ENCODE measurements at places on chromosomes 4 and X.

DNA sequence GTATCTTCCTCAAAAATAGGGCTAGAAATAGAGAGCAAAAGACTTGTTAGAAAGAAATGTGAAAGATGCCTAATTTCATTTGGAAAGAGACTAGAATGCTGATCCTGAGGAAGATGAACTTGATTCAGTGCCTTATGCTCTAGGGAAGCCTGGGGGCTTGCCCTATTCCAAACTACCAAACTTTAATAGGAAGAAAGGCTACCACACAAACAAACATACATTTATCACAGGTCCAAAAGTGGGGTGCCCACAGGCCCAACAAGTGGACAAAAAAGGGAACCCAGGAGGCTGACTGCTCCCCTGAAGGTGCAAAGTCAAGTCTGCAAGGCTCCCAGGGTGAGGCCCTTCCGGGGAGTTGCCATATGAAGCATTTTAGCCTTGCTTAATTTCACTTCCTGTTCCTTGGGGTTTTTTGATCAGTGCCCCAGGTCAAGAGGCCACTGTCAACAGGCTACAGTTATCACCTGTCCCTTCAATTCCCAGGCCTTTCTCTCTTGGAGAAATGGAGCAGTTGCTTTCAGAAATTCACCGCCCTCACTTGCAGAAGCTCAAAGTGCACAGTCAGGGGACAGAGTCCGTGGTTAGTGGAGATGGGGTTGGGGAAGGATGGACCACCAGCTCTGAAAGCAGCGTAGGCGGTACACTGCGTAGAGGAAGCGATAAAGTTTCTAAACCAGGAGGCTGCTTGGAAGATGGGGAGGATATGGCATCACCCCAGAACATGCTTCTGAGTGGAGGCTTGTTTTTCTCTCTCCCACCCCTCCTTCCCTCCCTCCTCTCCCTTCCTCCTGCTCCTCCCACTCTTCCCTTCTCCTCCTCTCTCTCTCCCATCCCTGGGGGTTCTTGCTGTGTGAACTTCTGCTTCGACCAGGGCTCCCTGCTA is 36.4 kb downstream of the TMEM154 start:
- DNase-seq, result peak; percentile 72

GRCh38 chr4:74329307-74329706 is 21.0 kb downstream of the EPGN start:
- no peak for DNase-seq

DNA sequence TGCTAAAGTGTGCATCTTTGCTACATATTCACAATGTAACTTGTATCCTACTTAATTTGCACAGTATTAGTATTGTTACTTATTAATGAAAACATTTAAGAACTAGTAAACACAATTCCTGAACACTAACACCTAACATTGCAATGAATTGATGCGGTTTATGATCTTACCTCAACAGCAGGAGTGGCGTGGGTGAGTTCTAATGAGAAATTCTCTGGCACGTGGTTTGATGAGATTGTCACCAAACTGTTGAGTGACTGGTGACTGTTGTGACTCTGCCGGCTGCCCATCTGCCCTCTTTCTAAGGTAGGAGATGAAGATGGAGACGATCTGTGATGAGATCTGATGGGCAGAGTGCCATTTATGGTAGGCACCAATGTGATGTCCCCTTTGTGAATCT is 2.9 kb downstream of the PCDH18 start:
- no peak for DNase-seq

GRCh38 chr4:139686130-139686529 is 20.5 kb downstream of the MGST2 start:
- no peak for DNase-seq

- DNase-seq, result no peak
These were observed 711.9 kb upstream of the ATOH1 start for GRCh38 chr4:93116624-93117023.

GRCh38 chr4:93688978-93689377 is 139.6 kb upstream of the ATOH1 start:
- DNase-seq, result no peak

- no peak for DNase-seq
These were observed 162.3 kb upstream of the SMIM31 start for GRCh38 chr4:164591666-164592065.

DNA sequence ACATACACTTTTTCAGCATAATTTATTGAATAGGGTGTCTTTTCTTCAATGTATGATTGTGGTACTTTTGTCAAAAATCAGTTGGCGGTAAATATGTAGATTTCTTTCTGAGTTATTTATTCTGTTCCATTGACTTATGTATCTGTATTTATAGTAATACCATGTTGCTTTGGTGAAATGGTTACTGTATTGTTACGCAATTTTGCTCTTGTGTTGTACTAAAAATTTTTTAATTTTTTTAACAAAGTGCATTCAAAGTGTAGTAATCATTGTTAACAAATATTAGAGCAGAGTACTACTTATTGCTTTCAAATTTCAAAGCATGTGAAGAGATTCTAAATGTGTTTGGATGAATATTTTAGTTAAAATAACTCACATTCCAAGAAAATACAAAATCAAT is 915.4 kb downstream of the PCDH19 start:
- DNase-seq, result no peak

- DNase-seq, result peak; percentile 9
These were observed 58.0 kb upstream of the UNC5C start for GRCh38 chr4:95606739-95607138.

DNA sequence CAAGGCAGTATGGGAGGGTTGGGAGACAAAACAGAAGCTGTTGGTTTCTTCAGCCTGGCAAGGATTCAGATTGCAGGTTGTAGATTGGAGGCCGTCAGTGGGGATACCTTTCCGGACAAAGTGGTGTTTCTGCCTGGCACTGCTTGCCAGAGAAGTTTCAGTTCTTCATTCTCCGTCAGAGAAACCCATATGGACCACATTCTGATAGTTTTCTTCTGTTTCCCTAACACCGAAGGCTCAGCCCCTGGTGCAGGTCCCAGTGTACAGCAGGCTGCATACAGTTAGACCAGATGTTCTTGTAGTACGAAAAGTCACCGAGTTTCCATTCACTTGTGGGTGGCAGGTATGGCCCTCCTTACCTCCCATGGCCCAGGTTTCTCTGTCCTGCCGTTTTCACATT is 107.3 kb downstream of the PTTG2 start:
- DNase-seq, result no peak

DNA sequence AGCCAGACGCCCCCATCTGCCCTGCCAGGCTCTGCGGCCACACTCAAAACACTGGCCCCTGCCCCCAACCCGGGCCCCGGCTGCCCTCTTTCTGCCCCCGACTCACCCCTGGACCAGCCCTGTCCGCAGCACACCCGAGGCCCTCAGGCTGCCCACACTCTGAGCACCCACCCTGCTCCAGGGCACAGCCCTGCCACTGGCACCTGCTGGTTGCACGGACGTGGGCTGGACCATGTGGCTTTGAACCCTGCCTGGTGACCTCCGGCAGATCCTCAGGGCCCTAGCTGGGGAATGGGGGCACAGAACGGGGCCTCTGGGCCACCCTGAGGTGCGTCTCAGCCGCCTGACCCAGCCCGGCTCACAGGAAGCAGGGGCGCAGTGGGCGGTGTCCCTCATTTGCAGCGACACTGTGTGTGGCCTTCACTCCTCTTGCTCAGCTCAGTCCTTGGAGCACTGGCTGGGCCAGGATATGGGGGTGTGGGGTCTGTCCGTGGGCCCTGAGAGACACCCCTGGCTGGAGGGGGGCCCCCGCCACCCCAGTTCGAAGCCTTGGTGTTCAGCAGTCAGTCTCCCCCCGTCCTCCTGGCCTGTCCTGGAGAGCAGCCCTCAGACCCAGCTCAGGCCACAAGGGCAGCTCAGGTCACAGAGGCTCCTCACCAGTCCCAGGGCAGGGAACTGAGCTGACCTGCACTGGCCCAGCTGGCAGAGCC is 73.2 kb downstream of the FAM53A start:
- DNase-seq, result no peak

- no peak for DNase-seq
These were observed 642.0 kb downstream of the MID1IP1 start for GRCh38 chrX:39443240-39443639.

GRCh38 chrX:40154250-40154852 is 56.6 kb upstream of the BCOR start:
- DNase-seq, result no peak

GRCh38 chrX:81278616-81279015 is 76.7 kb downstream of the SH3BGRL start:
- DNase-seq, result no peak

DNA sequence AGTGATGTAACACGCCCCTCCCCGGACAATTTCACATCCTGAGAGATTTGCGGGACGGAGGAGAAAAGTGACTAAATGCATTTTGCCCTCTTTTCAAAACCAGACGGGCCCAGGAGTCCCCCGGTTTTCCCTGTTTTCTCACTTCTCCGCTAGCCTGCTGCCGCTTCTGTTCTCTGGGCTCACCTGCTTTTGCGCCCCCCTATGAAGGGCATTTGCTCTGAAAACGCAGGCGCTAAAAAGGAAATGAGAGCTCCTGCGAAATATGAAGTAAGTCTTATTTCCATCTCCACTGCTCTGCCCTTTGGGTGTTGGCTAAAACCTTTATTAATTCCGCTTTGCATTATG is 613 bp upstream of the TMEM47 start:
- DNase-seq, result no peak

- DNase-seq, result no peak
These were observed 310.8 kb upstream of the BOD1L1 start for GRCh38 chr4:13938299-13938698.

- DNase-seq, result no peak
These were observed 1512.2 kb downstream of the C4orf33 start for GRCh38 chr4:130608121-130608520.

DNA sequence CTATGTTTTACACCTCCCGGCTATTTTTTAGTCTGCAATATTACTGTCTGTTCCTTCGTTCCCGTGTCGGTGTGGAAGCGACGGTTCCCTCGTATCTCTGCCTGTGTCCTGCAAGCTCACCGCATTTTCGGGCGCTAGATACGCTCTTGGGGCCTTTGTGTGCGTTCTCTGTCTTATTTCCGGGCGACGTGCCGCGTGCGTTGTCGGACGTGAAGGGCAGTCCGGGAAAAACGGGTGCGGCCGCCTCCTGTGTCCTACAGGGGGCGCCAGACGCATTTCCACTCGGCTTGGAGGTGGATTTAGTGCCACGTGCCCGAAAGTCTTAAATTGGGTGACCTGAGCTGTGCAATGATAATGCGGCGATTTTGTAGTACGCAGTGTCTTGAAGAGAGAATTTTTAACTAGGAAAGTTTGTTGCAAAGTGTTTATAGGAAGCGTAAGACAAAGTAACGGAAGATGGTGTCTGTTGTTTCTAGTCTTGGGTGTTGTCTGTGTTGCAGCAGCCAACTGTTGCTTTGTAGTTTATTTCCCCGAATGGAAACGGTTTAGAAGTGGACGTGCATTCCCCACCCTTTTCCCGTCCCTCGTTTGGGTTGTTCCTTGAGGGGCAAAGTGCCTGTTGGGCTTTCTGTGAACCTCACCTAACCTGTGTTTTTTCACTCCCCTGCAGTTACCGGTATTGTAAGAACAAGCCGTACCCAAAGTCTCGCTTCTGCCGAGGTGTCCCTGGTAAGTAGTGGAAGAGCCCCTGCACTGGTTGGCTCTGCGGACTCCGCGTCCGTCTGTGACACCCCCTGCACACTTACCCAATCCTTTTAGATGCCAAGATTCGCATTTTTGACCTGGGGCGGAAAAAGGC is 720 bp downstream of the RPL10 start:
- peak; percentile 81 for DNase-seq

DNA sequence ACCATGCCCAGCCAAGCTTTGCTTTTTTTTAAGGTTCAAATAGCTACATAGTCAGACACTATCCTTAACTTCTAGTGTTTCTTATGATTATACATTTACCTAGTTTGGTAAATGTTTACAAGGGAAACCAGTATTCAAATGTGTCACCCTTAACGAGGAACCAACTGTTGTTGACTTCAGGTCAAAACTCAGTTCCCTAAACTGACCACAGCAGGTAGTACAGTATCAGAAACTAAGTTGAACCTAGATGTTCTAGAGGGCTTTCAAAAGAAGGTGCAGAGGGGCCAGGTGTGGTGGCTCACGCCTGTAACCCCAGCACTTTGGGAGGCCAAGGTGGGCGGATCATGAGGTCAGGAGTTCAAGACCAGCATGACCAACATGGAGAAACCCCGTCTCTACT is 11.3 kb downstream of the GPC4 start:
- no peak for DNase-seq

GRCh38 chr4:7387925-7388324 is 46.8 kb downstream of the PSAPL1 start:
- DNase-seq, result no peak

DNA sequence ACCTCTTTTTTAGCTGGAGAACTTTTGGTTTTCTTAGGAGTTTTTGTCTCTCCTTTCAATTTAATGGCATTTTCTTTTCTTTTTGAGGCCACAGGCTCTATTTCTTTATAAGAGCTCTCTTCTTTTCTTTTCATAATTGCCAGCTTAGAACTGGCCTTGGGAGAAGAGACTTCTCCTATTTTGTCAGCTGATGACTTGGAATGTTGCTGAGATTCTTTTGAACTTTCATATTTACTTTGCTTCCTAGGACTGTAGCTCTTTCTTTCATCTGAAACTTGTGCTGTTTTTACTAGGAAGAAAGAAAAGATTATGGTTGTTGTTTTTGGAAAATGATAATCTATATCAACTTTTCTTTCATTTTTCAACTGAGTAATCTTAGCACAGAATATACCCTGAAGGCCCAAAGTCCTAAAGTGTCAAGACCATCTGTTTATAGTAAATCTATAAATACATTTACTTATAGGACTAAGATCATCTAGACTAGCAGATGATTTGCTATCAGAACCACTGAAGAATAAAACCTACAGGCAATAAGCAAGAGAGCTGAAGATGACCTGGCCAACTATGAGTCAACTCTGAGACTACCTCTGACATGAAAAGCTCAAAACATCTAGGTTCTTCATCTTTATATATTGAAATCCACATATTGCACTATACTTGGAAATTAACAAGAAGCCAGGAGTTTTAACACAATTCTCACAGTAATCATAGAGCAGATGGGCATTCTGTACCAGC is 45.6 kb downstream of the RFC1 start:
- DNase-seq, result no peak

GRCh38 chrX:72060196-72060920 is 71.4 kb downstream of the RTL5 start:
- no peak for DNase-seq

GRCh38 chr4:18935659-18936345 is 914.2 kb upstream of the LCORL start:
- no peak for DNase-seq

DNA sequence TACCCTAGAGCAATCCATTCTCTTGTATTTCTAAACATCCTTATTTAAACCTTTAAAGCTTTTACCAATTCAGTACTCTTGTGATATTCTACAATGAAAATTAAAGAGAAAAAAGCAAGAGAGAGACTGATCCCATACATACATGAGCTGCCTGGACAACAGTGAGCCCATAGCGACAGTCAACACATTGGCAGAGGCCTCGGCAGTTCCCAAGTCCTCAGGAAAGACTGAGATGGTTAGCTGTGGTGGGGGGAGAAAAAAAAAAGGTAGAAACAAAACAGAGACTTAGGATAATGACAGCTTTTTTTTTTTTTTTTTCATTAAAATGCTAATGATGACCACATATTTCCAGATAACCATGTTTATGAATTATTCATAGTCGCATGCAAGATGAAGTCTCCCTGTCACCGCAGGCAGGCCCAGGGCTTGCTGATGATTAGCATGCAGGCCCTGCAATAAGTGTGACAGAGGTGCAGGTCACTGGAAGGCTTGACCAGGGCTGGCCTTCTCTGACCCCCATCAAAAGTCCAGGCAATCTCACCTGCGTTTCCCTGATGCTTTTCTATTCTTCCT is 148.8 kb downstream of the APBB2 start:
- DNase-seq, result no peak

Data from inflammatory macrophage treated with lipopolysaccharide for 1 hour (primary cell).